A673 (cell line): ENCODE measurements at places on chromosomes 4 and X.

DNA sequence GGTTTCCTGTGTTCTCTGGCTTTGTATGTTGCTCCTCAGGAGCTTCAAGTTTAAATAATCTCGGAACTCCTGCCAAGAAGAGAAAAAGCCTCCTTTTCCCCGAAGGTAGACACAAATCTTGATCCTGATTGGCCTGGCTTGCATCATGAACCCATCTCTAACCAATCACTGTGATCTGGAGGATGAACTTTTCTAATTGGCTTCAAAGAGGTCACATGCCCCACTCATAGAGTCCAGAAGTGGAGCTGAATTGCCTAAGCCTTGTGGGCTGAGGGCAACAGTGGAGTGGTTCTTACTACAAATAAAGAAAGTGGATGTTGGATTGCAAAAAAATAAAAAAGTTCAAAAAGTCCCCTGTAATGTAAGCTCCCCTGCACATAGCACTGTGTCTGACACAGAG lies 245.9 kb downstream of the MID1IP1 start:
- DNase-seq = no peak

DNA sequence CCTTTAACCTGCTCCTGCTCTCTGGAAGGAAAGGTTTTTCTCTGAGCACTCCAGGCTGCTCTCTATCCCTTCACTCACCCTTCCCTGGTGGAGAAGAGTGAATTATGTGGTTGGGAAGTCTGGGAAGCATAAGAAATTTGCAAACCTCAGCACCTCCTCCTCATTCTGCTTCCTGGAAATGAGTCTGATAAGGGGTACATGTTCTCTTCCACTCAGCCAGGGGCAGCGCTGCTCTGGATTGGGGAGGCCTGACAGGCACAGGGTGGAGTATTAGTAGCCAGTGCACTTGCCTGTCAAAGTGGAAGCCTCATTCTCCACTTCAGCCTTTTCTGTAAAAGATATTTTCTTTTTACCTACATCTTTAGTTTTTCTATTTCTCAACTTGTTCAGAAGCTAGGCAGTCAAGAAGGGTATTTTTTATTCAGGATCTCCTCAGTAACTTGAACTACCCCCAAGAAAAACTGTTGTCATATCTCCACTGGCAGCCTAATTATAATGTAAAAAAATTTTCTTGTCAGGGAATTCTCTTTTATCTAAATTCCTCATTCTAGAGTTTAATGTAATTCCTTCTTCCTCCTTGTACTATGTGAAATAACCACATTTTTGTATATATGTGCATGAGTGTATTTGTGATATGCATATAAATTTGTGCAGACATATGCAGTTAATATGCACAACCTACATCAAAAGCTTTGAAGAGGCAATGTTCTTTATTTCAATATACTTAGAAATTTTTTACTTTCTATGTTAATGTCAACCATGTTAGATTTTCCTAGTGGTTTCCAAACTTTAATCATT lies 15.3 kb downstream of the ADAMTS3 start:
- no peak for DNase-seq

DNA sequence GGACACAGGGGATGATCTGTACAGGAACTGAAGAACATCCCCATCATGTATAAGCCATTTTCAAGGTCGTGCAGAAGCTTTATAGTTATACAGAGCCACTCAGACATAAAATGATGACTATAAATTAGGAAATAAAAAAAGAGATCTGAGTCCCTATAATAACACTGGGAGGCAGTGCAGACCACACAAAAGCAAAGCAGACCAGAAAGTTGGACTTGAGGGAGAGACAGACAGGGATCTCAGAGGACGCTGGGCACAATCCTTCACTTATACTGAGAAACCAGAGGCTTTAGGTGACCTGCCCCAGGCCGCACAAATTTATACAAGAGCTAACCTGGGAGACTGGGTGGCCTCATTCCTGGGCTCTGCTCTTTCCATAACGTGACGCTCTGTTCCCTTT lies 70.5 kb downstream of the HADH start:
- DNase-seq = peak; percentile 51

- no peak for DNase-seq
Observed at GRCh38 chr4:141080668-141081067, 52.6 kb downstream of the RNF150 start.

DNA sequence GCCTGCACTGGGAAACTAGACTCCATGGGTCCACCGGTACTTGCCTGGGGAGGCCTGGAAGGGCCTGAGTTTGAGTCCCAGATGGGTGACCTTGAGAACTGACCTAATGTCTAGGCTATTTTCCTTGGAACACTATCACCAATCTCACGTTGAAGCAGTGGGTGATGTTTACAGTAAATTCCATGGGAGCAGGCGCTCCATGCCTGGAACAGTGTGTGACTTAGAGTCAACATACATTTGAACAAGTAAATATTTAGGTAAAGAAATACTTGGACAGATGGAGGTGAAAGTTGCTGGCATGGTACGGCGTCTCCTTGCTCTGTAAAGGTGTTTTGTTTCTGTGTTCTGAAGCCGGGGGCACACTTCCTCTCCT lies 47.5 kb downstream of the TBC1D14 start:
- no peak for DNase-seq

DNA sequence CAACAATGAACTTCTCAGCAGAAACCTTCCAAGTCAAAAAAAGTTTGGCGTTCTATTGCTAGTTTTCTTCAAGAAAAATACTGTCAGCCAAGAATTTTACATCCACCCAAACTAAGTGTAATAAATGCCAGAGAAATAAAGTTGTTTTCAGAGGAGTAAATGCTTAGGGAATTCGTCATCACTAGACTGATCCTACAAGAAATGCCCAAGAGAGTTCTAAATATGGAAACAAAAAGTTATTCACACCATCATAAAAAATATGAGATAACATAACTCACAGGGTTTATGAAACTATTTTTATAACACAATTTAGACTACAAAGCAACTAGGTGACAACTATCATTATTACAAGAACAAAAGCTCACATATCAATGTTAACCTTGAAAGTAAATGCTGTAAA lies 259.5 kb upstream of the GABRA2 start:
- DNase-seq = no peak

GRCh38 chr4:93746031-93746430 lies 82.5 kb upstream of the ATOH1 start:
- DNase-seq = no peak

DNA sequence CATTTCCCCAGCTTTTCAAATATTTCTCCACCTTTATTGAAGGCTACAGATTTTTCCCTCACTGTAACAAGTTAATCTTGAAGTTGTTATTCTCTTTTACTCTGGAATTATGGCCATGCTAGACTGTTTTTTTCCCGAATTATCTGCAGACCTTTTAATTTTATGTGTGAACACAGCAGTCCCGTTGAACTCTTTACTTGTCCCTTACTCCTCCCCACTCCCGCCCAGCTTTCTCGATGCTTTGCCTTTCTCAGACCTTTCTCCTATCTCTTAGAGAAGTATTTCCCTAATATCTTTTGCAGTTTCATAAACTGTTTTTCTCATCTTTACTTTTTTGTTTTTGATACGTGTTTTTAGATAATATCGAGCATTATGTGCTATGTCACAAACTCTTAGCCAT lies 776 bp downstream of the CEP44 start:
- DNase-seq = no peak

DNA sequence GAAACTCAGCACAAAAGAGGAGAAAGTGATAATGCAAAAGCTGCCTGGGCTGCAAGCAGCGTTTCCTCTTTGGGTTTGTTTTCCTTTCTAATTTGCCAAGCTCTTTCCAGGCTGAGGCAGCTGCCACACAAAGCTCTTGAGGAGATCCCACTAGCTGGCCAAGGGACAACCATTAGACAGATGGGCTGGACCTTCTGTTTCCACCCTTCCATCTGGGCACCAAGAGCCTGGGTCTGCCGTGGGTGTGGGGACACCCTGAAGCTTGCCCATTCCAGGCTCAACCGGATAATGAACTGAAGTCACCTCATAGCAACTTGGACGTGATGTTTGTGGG lies 194.6 kb upstream of the C1QTNF7 start:
- DNase-seq = no peak

DNA sequence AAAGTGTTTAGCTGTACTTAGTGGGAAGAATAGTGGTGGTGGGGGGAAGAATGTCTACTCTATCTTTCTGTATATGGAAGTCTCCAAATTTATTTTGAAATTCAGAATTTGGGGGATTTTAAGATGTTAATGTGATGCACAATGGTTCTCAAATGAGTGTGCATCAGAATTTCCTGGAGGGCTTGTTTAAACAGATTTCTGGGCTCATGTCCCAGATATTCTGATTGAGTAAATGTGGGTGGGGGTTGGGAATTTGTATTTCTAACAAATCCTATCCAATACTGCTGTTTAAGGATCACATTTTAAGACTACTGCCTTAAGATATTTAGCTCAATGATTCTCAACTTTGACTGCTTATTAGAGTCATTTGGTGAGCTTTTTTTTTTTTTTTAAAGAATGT lies 15.1 kb upstream of the INTS6L start:
- DNase-seq = no peak

- no peak for DNase-seq
Observed at GRCh38 chr4:2333916-2334644, 72.2 kb upstream of the MXD4 start.
